Activated CD8-positive, alpha-beta T cell treated with anti-CD3 and anti-CD28 coated beads, Interleukin-2, amount 10 ng/mL, durations not matched to agents 7 days and 5 days (primary cell): ENCODE measurements at places on chromosomes 16 and 17.

DNA sequence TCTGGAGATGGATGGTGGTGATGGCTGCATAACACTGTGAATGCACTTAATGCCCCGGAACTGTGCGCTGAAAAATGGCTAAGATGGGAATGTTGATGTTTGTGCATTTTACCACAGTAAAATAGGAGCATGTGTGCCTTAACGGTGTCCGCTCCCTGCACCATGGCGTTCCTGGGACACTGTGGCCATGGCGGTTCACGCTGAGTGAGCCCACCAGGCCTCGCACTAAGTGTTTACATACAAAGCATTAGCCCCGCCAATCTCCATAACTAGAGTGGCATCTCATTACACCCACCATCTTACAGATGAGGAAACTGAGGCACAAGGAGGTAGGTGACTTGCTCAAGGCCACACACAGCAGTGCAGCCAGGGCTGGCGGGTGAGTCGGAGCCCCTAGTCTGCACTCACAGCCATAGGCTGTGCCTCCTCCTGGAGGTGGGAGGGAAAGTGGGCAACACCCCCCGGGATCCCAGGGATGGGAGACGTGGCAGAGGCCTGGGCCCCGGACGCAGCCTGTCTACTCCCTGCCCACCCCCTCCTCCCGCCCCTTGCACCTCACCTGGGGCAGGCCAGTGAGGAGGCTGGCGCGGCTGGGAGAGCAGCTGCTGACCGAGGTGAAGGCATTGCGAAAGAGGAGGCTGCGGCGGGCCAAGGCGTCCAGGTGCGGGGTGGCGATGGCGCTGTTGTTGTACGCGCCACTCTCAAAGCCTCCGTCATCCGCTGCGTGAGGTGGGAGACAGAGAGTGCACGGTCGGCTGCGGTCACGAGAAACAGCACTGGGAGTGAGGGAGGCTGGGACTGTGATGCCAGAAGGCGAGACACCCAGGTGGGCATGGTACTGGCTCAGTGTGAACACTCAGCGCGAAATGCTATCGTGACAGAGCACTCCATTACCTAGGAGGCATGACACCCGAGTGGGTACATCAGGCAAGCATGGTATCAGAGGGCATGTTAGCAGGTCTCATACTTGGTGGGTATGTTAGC lies 3.4 kb downstream of the SGSH start:
- no peak overlapping the region for H3K4me3 ChIP-seq
- H3K27me3 ChIP-seq = peaks cover 3% of the 10 kb centered on the region
- H3K36me3 ChIP-seq = no peaks in the 10 kb centered on the region
- no peak overlapping the region for H3K27ac ChIP-seq

DNA sequence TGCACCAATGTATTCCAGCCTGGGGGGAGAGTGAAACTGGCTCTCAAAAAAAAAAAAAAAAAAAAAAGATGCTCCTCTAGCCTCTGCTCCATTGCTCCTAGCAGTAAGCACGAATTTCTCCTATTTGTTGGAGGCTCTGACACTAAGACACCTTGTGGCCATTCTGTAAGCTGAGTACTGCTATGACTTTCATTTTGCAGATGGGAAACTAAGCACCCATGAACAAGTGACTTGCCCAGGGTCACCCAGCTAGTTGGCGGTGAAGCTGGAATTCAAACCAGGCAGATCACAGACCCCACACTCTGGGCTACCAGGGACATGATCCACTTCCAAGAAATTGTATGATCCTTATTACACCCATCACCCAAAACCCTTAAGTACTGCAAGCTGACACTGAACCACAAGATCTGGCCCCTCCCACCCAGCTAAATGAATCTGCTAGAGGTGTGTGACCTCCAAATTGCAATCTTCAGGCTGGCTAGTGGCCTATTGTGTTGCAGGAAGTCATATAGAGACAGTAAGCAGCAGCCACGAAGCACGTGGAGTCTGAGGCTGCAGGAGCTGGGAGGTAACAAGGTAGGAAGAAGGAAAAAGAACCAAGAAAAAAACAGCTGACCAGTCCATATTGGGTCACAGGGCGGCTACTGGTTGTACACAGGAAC lies 209.4 kb downstream of the XYLT1 start:
- DNase-seq = peak; percentile 69
- H3K27ac ChIP-seq = peak overlapping the region; percentile 78
- no peak overlapping the region for H3K4me3 ChIP-seq
- H3K36me3 ChIP-seq = peaks cover 44% of the 10 kb centered on the region
- no peaks in the 10 kb centered on the region for H3K27me3 ChIP-seq

DNA sequence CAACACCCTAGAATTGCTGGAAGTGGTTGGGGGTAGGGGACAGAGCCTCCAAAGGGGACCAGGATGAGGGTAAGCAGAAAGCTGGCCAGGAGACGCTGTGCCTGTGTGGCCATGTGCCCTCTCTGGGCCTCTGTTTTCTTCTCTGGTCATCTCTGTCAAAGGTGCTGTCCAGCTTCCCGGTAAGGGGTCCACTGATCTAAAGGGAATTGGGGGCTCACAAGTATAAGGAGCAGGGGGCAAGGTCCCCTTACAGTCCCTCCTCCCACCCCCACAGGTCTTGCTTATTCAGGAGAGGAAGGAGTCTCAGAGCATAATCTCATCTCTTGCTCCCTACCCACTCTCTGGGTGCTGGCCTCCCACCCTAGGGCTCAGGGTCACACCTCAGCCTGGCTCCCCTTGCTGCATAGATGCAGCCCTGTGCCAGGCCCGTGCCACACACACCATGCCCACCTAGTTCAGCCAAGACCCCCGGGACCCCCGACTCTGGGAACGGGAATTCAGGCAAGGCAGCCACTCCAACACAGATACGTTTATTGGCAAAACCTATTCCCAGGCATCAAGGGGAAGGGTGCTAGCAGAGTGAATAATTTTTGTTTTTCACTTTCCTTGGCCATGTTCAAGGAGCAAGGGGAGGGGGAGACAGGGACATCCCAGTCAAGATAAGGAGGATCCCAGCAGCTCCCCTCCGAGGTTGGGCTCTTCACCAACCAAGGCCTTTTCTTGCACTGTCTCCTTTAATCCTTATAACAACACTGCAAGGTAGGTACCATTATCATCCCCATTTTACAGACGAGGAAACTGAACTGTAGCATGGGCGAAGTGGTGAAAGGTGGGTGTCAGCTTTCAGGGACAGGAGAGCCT lies 19.8 kb downstream of the SLC4A1 start:
- H3K36me3 ChIP-seq = no peaks in the 10 kb centered on the region
- H3K4me1 ChIP-seq = peaks cover 48% of the 10 kb centered on the region
- no peak for DNase-seq
- H3K27ac ChIP-seq = peak overlapping the region; percentile 86
- H3K27me3 ChIP-seq = no peaks in the 10 kb centered on the region

- no peaks in the 10 kb centered on the region for H3K4me1 ChIP-seq
- H3K4me3 ChIP-seq = no peak overlapping the region
- H3K27ac ChIP-seq = no peak overlapping the region
- no peaks in the 10 kb centered on the region for H3K36me3 ChIP-seq
These were observed 7.0 kb upstream of the RBFOX3 start for GRCh38 chr17:79617740-79618382.

DNA sequence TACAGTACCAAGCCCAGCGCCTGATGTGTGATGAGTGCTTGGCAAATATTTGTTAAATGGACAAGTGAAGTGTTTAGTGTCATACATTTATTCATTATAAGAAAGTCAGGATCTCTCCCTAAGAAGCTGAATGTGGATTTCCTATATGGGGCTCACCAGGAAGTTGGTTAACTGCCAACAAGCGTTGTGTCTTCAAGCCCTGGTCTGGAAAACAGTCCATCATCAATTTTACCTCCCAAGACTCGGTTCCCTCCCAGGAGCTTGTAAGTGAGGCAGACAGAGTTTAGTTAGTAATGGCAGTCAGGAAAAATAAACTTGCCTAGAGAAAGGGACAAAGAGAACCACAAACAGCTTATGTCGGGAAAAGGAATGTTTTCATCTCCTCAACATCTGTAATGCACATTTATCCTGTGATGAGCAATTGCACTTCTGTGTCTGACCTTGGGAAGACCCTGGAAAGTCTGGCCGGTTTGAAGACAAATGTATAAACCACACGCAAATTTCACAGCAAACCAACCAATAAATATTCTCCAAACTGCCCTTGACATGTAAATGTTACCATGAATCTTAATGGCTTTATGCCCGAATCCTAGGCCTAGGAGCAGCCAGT lies 28.3 kb downstream of the C16orf95 start:
- peaks cover 8% of the 10 kb centered on the region for H3K36me3 ChIP-seq
- no peak for DNase-seq
- H3K27me3 ChIP-seq = no peaks in the 10 kb centered on the region
- H3K4me3 ChIP-seq = no peak overlapping the region
- no peak overlapping the region for H3K27ac ChIP-seq
- H3K4me1 ChIP-seq = no peaks in the 10 kb centered on the region

GRCh38 chr17:19570544-19571062 lies 36.9 kb downstream of the SLC47A1 start:
- no peak overlapping the region for H3K27ac ChIP-seq
- H3K27me3 ChIP-seq = peaks cover 11% of the 10 kb centered on the region
- H3K36me3 ChIP-seq = no peaks in the 10 kb centered on the region
- no peak overlapping the region for H3K4me3 ChIP-seq
- H3K4me1 ChIP-seq = no peaks in the 10 kb centered on the region

- no peaks in the 10 kb centered on the region for H3K27me3 ChIP-seq
- H3K4me1 ChIP-seq = peaks cover 19% of the 10 kb centered on the region
- no peak overlapping the region for H3K4me3 ChIP-seq
- no peak for DNase-seq
- peaks cover 44% of the 10 kb centered on the region for H3K36me3 ChIP-seq
- no peak overlapping the region for H3K27ac ChIP-seq
These were observed 15.3 kb downstream of the KLHL36 start for GRCh38 chr16:84663433-84664101.

DNA sequence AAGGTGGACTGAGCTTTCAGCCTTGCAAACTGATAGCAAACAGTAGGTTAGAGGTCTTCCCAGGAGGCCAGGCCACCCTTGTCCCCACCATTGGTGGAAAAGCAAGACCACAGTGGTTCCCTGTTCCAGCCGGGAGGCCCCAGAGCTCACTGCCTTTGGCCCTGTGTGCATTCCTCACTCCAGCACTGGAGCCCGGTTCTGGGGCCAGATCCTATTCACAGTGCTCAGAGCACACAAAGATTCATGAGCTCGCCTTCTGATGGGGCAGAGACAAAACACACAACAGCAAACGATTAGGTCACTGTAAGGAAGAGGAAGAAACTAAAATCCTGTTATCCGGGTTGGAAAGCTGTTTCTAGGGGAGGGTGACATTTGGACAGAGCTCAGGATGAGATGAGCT lies 5.6 kb upstream of the PGS1 start:
- no peaks in the 10 kb centered on the region for H3K36me3 ChIP-seq
- no peak overlapping the region for H3K4me3 ChIP-seq
- peaks cover 9% of the 10 kb centered on the region for H3K27me3 ChIP-seq
- peaks cover 3% of the 10 kb centered on the region for H3K4me1 ChIP-seq
- DNase-seq = no peak

GRCh38 chr16:49457196-49457595 lies 83.6 kb downstream of the C16orf78 start:
- no peak overlapping the region for H3K4me3 ChIP-seq
- H3K4me1 ChIP-seq = peaks cover 15% of the 10 kb centered on the region
- no peaks in the 10 kb centered on the region for H3K36me3 ChIP-seq
- no peak for DNase-seq
- H3K27ac ChIP-seq = no peak overlapping the region

- H3K27me3 ChIP-seq = no peaks in the 10 kb centered on the region
- no peaks in the 10 kb centered on the region for H3K4me1 ChIP-seq
- DNase-seq = no peak
These were observed 703.7 kb upstream of the SOX9 start for GRCh38 chr17:71417142-71417541.

- H3K27ac ChIP-seq = peak overlapping the region; percentile 47
- DNase-seq = no peak
- H3K4me1 ChIP-seq = peaks cover 39% of the 10 kb centered on the region
- no peak overlapping the region for H3K4me3 ChIP-seq
These were observed 87.9 kb upstream of the TOB1 start for GRCh38 chr17:50953831-50954601.

DNA sequence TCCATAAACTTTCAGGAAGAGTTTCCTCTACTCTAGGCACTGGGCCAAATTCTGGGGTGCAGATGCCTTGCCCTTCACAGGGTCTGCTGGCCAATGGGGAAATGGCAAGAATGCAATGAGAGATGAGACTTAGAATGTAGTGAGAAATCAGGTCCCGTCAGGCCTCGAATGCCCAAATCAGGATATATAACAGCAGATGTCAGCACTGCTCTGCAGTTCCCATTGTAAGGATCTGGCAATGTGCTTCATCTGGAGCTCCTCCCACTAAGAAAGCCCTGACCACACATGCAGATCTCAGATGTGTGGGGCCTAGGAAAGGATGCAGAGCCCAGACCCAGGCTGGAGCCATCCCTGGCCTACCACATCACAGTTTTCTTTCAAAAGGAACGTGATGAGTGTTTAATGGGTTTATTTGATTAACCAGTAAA lies 13.9 kb upstream of the LPCAT2 start:
- H3K4me3 ChIP-seq = no peak overlapping the region
- no peak for DNase-seq
- no peaks in the 10 kb centered on the region for H3K36me3 ChIP-seq
- no peak overlapping the region for H3K27ac ChIP-seq
- H3K27me3 ChIP-seq = peaks cover 2% of the 10 kb centered on the region

- H3K4me1 ChIP-seq = no peaks in the 10 kb centered on the region
- H3K36me3 ChIP-seq = no peaks in the 10 kb centered on the region
- H3K4me3 ChIP-seq = no peak overlapping the region
- DNase-seq = no peak
These were observed 24.0 kb downstream of the TAT start for GRCh38 chr16:71552698-71553503.

DNA sequence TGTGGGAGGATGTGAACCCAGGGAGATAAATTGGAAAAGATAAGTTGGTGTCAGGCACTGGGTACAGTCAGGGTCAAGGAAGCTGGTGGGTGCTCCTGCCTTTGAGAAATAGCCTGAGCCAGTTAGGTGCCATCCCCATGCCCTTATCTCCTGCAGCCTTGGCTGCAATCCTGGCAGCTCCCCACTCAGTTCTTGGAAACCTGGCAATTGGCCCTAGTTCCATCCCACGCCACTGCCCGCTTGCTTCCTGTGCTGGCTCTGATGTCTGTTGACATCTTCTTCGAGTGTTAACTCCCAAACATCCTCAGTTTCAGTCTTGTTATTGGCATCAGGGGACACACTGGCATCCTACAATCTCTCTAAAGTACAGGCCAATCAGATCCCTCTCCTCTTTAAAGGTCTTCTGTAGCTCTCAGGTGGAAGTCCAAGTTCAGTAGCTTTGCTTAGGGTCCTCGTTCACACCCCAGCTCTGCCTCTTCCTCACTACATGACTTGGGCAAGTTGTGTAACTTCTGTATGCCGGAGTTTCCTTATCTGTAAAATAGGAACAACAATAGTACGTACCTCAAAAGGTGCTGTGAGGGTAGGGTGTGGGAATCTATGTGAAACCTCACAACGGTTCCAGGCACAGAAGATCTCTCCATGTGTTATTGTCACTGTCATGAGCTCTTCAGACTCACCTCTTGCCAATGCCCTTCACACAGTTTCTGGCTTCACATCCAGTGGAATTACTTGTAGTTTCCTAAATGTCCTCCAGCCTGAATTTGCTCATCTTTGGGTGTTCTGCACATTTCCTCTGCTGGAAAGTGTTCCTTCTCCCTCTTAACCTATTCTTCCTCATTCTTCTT lies 13.5 kb upstream of the PRKAR1A start:
- no peak for DNase-seq
- no peak overlapping the region for H3K4me3 ChIP-seq
- peaks cover 42% of the 10 kb centered on the region for H3K4me1 ChIP-seq
- H3K27ac ChIP-seq = peak overlapping the region; percentile 84
- H3K27me3 ChIP-seq = peaks cover 4% of the 10 kb centered on the region

GRCh38 chr16:87115646-87116045 lies 201.5 kb downstream of the C16orf95 start:
- DNase-seq = no peak
- no peaks in the 10 kb centered on the region for H3K36me3 ChIP-seq
- H3K4me1 ChIP-seq = no peaks in the 10 kb centered on the region
- H3K27me3 ChIP-seq = peaks cover 16% of the 10 kb centered on the region
